Breast epithelium (tissue), 4 donors: ENCODE measurements at places on chromosomes 7 and 10.

DNA sequence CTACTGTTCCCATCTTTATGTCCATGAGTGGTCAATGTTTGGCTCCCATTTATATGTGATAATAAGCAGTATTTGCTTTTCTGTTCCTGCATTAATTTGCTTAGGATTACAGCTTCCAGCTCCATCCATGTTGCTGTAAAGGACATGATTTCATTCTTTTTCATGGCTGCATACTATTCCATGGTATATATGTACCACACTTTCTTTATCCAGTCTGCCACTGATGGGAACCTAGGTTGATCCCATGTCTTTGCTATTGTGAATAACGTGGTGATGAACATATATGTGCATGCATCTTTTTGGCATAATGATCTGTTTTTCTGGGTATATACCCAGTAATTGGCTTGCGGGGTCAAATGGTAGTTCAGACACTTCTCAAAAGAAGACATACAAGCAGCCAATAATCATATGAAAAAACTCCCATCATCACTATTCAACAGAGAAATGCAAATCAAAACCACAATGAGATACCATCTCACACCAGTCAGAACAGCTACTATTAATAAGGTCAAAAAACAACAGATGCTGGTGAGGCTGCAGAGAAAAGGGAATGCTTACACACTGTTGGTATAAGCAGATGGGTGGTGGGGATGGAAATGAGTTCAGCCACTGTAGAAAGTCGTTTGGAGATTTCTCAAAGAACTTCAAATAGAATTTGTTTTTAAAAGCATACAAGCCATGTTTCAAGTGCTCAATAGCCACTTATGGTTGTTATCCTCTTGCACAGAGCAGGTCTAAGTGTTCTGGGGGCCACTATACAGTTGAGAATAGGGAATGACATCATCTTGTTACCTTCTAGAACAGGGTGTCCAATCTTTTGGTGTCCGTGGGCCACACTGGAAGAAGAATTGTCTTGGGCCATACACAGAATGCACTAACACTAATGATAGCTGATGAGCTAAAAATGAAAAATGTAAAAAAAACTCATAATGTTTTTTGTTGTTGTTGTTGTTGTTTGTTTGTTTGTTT is 23.2 kb upstream of the SDK1 start:
- no peak for DNase-seq

DNA sequence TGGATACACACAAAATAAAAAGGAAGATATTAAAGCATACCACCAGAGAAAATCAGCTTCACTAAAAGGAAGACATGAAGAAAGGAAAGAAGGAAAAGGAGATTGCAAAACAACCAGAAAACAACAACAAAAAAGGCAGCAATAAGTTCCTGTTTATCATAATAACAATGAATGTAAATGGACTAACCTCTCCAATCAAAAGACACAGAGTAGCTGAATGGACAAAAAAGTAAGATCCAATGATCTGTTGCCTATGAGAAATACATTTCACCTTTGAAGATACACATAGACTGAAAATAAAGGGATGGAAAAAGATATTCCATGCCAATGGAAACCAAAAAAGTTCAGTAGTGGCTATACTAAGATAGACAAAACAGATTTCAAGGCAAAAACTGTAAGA is 30.3 kb upstream of the FAM171A1 start:
- no peak for DNase-seq

DNA sequence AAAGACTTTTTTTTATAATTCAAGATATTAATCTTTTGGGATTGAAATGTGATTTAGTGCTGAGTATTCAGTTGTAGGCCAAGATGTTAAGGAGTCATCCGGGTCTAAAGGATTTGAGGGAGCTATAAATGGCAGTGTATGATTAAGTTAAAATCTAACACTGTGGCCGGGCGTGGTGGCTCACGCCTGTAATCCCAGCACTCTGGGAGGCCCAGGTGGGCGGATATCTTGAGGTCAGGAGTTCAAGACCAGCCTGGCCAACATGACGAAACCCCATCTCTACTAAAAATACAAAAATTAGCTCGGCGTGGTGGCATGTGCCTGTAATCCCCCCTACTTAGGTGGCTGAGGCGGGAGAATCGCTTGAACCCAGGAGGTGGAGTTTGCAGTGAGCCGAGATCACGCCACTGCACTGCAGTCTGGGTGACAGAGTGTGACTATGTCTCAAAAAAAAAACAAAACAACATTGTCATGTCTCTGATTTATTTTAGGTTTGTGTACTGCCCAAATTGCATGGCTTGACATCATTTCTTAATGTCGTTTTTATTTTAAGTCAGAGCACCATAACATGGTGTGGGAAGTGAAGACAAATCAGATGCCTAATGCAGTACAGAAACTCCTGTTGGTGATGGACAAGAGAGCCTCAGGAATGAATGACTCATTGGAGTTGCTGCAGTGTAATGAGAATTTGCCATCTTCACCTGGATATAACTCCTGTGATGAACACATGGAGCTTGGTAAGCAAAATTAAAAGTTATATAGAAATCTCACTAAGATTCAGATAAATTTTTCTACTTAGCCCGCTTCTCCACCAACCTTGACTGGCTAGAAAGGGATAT is 10.7 kb downstream of the HBP1 start:
- no peak for DNase-seq

- DNase-seq, result no peak
These were observed 106.4 kb upstream of the SDK1 start for GRCh38 chr7:3194501-3195141.
